ENCODE measurements at places on chromosomes 12 and 14.

GRCh38 chr14:26067786-26068459 is 529.9 kb downstream of the NOVA1 start:
- no peak for DNase-seq

DNA sequence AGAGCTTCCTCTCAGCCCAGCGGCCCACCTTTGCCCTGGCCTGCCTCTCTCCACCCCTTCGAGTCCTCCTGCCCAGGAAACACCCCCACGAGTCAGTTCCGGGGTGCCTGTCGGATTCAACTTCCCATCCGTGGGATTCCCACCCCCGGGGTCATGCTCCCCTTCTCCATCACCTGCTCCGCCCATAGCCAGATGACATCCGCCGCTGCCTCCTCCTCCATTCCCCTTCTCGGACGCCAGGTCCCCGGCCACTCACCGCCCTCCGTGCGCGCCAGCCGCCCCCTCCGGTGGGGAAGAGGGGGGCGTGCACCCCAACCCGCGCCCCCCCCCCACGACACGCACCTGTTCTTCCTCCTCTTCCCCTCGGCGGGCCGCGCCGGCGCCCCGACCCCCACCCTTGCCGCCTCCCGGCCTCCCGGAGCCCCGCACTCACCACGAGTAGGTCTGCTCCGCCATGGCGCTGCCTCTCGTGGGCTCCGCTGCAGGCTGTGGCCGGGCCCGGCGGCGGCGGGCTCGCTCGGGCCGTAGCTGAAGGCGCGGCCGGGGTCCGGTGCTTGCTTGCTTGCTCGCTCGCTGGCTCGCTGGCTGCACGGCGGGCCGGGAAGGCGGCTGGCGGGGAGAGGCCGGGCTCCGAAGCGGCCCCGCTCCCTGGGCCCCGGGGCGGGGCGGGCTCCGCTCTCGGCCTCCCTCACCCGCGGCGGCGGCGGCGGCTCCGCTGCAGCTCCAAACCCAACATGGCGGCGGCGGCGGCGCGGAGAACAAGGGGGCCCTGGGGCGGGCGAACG is 554 bp downstream of the SPPL3 start:
- DNase-seq, result no peak

DNA sequence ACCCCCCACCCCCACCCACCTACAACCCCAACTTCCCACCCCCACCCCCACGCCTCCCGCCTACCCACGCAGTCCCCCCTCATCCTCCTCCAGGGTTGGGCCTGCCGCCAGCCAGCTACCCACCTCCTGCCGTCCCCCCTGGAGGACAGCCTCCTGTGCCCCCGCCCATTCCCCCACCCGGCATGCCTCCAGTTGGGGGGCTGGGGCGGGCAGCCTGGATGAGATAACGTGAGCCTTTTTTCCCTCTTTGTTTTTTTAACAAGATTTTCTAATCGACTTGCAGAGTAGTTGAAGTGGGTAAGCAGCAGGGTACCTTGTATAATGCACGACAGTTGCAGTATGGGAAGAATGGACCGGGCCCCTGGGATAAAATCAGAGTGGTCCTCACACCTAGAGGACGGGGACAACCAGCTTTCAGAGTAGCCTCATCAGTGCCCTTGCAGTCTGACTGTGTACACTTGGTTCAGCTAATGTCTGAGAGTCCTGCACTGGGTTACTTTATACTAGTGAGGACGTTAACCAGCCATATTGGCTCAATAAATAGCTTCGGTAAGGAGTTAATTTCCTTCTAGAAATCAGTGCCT is 29.4 kb downstream of the CCNK start:
- no peak for DNase-seq

GRCh38 chr14:68269136-68269927 is 449.8 kb downstream of the RAD51B start:
- no peak for DNase-seq
